Anterior cingulate cortex (tissue), 58 donors: ENCODE measurements at places on chromosomes 1 and 21.

- no peak for DNase-seq
These were observed 22.5 kb upstream of the SRP9 start for GRCh38 chr1:225754940-225755641.

DNA sequence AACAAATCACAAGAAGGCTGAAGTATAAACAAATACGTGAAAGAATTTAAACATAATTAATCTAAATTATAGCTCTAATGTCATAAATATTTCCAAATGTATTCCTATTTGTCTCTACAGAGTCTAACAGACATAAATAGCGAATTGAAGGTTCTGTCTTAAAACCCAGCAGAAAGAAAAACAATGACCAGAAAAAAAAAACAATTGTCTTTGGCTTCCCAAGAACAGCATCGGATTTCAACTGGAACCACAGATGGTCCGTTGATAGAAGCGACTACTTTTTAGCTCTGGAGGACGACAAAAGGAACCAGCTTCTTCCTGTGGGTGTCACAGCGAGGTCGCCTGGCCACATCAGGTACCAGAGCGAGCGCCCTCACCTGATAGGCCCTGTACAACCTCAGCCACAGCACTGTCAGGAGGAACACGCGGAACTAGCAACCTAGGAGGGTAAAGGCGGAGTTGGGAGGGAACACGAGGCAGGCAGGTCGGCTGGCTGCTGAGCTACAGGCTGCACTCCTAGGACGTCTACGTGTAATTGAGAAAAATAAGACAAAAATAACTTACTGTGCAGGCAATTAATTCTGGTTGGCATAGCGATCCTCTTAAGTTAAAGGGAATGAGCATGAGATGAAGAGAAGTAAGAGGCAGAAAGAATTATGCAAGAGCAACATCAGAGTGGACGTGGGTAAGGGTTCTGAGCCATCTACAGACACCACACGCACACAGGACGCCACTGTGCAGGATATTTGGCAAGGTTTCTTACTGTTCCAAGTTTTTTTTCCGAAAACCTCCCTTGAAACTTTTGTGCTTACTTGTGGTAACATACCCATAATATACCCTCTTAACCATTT lies 16.7 kb upstream of the PRDM15 start:
- DNase-seq, result no peak

DNA sequence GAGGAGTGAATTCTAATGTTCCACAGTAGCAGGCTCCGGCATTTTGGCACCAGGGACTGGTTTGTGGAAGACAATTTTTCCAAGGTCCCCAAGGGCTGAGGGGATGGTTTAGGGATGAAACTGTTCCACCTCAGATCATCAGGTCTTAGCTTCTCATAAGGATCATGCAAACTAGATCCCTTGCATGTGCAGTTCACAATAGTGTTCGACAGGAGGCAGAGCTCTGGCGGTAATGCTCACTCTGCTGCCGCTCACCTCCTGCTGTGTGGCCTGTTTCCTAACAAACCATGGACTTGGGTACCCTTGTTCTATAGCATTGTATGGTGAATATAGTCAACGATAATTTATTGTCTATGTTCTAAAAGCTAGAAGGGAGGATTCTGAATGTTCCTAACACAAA lies 16.6 kb downstream of the CRNN start:
- no peak for DNase-seq

GRCh38 chr1:39105841-39106765 lies 80.0 kb downstream of the NDUFS5 start:
- no peak for DNase-seq

- DNase-seq, result no peak
These were observed 58.0 kb upstream of the LAPTM5 start for GRCh38 chr1:30815556-30815955.
